ENCODE measurements at places on chromosomes 3 and 15.

- DNase-seq, result no peak
Measured at GRCh38 chr3:127387119-127387518, 99.3 kb upstream of the PRR20G start.

DNA sequence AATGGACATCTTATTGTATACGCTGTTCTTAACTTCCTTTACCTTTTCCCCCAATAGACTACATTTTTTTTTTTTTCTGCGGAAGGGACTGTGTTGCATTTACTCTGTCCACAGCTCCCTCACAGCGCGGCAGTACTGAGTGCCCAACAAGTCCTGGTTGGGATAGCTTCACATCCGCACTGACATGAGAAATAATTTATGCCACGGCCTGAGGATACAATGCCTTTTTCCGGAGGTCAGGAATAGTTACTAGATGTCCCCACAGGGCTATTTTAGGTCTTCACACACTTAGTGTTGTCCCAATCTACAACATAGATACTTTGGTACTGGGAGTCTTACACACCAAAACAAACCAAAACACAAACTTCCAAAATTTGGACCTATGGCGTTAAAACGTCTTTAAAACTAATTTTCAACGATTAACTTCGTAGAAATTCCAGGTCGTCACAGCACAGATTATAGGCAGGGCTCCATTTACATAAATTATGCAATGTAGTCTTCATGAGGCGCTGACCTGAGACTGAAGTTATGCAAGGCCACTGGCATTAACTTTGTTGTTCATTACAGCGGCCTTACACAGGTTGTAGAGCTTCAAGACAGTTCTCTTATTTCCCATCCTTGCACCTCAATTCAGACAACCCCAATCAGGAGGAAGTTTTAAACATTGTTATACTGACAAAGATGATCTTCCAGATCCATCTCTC is 989 bp upstream of the PPIB start:
- DNase-seq, result no peak

GRCh38 chr15:50613600-50613999 is 67.1 kb upstream of the USP50 start:
- DNase-seq, result no peak

DNA sequence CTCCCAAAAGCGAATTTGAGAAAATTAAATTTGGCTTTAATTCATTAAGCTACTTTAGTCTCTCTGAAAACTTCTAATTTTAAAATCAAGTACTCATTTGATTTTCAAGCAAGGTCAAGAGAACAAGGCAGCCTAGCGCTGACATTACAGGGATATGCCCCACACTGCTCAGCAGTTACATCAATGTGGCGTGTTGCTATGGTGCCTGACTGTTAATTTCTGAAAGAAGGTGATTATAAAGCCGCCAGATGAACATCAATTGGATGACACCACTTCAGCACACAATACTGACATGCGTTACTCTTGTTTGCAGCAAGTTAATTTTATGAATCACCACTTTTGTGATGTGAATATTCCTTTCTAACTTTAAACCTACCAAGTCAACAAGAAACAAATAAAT is 284.4 kb downstream of the FOXP1 start:
- DNase-seq, result no peak

DNA sequence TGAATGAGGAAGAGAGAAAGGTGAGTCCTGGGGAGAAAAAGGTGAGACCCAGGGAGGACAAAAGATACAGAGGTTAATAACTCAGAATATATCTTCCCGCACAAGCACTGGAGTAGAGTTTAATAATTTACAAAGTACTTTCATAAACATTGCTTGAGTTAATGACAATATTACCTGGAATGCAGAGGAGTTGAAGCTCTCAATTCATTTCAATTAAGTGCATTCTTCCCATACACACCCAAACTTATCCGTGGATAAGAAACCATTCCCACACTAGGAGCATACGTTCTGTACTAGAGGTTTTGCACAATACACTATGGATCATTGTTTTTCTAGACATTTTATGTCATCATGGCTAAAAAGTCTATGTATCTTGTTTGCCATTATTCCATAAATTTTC is 23.3 kb upstream of the KNG1 start:
- DNase-seq, result no peak

DNA sequence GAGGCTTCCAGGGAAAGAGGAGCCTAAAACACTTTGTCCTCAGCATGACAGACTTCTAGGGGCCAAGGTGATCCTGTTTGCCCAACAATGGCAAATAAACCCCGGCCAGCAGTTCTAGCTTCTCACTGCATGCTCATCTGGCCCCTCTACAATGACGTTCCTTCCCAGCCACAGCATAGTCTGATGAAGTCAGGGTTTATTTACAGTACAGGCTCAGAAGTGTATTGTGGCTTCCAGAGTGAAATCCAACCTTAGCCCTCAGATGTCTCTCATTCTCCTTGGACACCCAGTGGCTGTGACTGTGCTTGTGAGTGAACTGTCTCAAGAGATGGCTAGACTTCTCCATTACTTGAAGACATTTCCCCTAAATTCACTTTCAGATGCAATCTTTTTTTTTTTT is 40.8 kb downstream of the BFSP2 start:
- DNase-seq, result no peak

DNA sequence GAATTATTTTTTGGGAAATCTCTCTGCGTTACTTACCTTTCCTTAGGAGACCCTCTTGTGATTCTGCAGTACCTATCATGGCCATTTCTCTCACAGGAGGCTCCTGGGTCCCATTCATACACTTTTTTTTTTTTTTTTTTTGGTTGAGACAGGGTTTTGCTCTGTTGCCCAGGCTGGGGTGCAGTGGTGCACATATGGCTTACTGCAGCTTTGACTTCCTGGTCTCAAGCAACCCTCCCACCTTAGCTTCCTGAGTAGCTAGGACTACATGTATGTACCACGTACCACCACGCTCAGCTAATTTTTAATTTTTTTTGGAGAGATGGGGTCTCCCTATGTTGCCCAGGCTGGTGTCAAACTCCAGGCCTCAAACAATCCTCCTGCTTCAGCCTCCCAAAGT is 36.1 kb downstream of the TRAK1 start:
- no peak for DNase-seq

GRCh38 chr15:66566963-66567531 is 1.2 kb upstream of the LCTL start:
- DNase-seq, result peak; percentile 56

- DNase-seq, result no peak
Measured at GRCh38 chr15:73391128-73391872, 22.5 kb upstream of the HCN4 start.

GRCh38 chr3:126452213-126452612 is 23.5 kb downstream of the ZXDC start:
- no peak for DNase-seq

DNA sequence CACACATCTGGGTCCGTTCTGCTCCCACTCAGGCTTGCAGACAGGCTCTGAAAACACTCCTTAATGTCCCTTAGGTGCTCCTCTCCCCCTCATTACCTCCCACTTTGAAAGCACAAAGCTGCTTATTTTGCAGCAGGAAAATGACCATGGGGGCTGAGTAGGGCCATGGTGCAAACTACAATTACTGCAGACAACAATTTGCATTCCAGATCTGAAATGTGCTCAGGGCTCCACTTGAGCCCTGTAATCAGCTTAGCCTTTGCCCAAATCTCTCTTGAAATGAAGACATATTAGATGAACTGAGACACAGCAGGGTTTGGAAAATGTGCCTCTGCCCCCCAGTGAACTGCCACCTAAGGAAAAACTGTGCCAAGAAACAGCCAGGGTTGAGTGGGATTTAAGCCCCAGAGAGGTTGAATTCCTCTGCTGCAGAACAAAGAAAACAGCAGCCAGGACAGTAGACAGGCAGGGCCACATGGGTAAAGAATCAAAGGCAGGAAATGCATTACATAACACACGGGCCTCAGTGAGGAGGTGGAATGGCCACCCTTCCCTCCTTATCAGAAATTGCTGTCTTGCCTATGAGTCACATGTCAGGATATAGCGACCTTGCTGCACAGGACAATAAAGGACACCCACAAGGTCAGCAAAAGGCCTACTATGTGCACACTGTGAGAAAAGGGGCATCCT is 126.8 kb upstream of the ARHGEF3 start:
- no peak for DNase-seq

GRCh38 chr15:93162560-93162959 is 73.5 kb upstream of the RGMA start:
- DNase-seq, result no peak

DNA sequence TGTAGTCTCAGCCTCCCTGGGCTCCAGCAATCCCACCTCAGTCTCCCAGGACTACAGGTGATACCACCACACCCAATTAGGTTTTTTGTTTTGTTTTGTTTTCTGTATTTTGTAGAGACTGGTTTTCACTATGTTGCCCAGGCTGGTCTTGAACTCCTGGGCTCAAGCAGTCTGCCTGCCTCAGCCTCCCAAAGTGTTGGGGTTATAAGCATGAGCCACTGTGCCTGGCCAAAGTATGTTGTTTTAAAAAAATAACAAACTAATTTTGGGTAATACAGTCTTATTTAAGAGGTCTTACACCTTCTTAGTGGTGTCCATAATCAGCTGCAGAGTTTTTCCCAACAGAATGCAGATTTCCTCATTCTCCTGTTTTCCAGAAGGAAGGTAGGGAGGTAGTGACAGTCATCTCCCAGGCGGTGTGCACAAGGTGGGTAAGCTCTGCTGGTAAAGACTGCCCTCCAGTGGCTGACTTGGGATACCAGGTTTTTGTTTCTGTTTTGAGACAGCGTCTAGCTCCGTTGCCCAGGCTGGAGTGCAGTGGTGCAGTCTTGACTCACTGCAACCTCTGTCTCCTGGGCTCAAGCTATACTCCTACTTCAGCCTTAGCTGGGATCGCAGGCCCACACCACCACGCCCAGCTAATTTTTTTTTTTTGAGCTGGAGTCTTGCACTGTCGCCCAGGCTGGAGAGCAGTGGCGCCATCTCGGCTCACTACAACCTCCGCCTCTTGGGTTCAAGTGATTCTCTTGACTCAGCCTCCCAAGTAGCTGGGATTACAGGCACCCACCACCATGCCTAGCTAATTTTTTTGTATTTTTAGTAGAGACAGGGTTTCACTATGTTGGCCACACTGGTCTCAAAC is 58.4 kb downstream of the MAP6D1 start:
- peak; percentile 59 for DNase-seq

GRCh38 chr3:178198329-178198728 is 337.9 kb upstream of the KCNMB2 start:
- no peak for DNase-seq

- no peak for DNase-seq
Measured at GRCh38 chr15:36881516-36881915, 218.8 kb downstream of the MEIS2 start.

DNA sequence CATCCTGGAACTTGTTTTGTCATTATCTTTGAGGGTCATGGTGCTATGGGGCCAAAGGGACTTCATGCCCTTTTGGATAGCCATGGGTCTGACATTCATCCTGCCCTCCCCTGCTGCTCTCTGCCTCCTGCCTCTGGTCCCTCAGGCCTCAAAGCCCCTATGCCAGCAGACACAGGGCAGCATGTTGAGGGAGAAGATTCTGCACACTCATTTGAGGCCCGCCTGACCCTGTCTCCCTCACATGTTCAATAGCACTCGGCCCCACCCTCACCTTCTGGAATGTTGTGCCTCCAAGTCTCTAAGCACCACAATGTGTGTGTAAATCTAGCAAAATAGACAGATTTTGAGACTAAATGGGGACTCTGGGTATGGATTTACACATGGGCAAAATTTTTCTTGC is 178.7 kb upstream of the ANKRD28 start:
- DNase-seq, result no peak

DNA sequence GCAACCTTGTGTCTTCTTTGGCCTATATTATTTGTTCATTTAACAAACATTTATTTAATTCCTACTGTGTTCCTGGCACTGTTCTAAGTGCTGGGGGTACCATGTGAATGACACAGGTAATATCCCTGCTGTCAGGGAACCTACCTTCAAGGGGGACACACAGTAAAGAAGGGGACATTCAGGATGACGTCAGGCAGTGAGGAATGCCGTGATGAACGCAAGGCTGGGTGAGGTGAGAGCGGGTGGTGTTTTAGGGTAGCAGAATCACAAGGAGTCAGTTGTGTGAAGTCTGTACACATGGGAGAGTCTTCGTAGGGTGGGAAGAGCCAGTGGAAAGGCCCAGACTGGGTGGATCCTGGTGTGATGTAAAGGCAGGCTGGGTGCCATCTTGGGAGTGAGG is 1.7 kb upstream of the FAM107A start:
- DNase-seq, result no peak

DNA sequence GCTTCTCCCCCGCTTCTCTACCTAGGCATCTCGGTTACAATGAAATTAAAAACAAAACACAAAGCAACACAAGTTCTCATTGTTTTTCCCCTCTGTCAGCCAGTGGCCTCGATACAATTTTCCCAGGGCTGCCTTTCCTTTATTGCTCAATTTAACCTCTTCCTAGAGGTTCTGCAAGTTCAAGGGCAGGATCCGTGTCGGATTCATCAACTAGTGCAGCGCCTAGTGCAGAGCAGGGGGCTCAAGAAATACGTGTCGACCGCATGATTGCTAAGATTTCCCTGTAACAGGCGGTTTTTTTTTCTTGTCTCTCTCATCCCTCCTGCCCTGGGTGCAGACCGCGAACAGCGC is 1.4 kb upstream of the BHLHE40 start:
- DNase-seq, result peak; percentile 27

- DNase-seq, result no peak
Measured at GRCh38 chr3:64601824-64602223, 86.0 kb downstream of the ADAMTS9 start.

DNA sequence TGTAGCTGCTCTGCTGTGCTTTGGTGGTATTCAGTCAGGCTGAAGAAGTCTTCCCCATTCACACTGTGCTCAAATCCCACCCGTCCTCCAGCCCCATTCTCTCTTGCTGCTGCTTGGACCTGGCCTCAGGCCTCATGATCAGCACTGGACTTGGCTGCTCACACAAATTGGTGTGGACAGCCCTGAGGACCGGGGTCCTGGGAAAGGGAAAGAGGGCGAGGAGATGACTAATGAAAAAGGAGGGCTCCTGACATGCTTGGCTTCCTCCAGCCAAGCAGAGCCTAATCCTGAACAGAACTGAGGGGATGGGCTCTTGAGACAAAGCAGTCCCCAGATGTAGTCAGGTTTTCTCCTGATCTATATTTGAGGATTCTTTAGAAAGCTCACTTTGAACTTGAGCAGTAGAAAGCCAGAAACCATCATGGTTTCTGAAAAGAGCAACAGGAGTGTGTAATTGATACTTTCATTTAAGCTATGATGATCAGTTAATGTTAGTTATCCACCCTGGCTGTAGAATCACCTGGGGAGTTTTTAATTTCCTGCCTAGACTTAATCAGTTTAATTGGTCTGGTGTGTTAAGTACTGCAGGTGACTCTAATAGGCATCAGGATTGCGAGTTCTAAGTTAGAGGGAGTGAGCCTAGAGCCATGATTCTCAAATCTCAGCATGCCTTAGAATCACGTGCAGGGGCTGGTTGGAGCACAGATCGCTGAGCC is 79.4 kb upstream of the THBS1 start:
- DNase-seq, result no peak

All from stimulated activated CD4-positive, alpha-beta T cell treated with anti-CD3 and anti-CD28 coated beads, Interleukin-4, amount 100 ng/mL, for 48 hours (primary cell).